Activated CD4-positive, CD25-positive, alpha-beta regulatory T cell treated with anti-CD3 and anti-CD28 coated beads, Interleukin-2, amount 50 U/mL, for 16 hours (primary cell): ENCODE measurements at places on chromosomes 2 and 18.

DNA sequence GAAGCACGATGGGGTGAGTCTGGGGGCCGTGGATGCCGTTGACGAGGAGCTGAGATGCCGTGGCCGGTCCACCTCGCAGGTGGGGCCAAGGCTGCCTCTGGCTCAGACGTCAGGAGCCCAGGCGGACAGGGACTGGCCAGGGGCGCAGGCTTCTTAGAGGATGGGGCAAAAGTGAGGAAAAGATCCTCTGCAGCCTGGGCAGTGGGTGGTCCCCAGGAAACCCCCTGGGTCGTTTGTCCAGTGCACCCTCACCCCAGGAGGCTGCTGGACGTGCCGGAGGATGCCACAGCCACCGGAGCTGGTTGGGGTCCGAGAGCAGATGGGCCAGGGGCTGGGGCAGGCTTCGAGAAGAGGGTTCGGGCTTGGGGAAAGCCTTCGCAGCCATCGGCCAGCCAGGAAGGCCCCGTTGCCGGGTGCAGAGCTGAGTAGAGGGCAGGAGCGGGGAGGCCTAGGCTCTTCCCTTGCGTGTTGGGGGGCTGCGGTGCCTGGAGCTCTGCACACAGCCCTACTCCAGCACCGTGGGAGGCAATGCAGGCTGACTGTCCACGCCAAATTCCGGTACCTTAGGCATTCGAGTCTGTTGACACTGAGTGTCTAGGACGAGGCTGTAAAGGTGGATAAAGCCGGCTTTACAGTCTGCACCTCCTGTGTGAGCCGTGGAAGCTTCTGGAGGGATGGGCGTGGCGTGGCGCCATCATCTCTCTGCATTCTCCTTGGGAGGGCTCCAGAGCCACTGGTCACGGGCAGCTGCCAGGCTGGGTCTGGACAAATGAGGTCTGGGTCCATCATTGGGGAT lies 18.8 kb downstream of the GPC1 start:
- no peak for DNase-seq

GRCh38 chr2:138496096-138496651 lies 5.4 kb upstream of the SPOPL start:
- no peak for DNase-seq

DNA sequence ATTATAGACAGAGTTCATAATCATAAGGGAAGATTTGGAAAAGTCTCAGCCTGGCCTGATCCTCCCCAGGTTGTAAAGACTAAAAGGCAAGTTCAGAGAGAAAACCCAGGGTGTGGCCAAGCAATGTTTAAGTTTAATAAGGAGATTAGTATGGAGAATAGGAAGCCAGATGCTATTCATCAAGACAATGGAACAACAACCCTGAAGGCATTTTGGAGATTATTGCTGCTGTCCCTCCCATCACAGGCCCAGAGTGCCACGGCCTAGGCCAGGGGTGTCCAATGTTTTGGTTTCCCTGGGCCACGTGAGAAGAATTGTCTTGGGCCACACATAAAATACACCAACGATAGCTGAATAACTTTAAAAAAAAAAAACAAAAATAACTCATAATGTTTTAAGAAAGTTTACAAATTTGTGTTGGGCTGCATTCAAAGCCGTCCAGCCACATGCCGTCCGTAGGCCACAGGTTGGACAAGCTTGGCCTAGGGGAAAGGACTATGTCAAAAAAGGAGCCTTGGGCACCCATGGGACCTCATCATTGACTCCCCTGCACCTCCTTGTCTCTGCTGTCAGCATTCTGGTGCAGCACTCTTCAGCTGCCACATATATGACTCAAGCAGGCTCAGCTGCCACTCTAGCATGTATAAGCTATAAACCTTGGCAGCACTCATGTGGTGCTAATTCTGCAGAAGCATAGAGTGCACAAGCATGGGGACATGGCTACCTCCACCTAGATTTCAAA lies 20.8 kb downstream of the DPP4 start:
- no peak for DNase-seq

DNA sequence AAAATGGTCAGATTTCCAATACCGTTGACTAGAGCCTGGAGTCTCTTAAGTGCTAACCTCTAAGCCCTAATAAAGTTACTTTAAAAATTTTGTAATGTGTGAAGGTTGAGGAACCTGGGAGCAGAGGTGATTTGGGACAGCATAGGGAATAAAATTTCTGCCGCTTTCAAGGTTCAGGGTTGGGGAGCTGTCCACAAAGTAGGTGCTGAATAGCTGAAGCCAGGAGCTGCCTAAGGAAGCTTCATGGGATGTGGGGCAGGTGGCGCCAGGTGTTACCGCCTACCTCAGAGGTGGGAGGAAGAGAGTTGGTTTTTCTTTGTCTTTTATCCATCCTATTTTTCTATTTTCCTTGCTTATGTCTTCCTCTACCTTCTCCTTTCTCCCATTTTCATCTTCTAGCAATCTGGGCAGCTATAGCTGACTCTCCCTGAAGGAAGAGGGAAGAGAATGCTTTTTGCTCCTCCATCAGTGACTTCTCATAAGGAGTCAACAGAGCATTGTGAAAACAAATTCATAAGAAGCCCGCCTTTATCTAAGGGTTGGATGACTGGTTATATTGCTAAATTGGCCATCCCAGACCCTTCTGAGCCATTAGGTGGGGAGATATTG lies 178.7 kb downstream of the CLIP4 start:
- DNase-seq: no peak

DNA sequence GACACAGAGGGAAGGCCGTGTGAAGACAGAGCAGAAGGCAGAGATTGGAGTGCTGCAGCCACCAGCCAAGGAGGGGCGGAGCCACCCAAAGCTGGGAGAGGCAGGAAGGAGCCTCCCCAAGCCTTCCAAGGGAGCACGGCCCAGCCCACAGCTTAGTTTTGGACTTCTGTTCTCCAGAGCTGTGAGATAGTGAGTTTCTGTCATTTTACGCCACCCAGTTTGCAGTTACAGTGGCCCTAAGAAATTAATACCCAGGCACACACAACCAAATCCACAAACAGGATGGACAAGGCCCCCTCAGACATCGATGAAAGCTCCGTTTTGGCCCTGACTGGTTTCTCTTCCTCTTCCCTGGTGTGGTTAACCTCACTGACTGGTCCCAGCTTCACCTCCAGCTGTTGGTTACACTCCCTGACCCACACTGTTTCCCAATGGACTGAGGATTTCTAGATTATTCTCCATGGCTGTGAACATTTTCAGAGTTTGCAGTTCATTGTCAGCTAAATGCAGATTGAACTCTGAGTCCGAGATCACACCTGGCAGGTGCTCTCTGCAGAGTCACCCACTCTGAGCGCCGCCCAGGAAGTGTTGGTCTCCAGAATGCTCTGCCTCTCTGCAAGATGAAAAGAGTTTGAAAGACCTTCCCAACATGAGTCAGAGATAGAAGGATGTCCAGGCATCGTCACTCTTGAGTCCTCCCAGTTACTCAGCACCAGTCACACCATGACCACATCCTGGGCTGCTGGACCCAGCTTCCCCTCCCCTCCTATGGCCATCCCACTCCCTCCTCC lies 100.2 kb downstream of the TWIST2 start:
- DNase-seq: no peak

DNA sequence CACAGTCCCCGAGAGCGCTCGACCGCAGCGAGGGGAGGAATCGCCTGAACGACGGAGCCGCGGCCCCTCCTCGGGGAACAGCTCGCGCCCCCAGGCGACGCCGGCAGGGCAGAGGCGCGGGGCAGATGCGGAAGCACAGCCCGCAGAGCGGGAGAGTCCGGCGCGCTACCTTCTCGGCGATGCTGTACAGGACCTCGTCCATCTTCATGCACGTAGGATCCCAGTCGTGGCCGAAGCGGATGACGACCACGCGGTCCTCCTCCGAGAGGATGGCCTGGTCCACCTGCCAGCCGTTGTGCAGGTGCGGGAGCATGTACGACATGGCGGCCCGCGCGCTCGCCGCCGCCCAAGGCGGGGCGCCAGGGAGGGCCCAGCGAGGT lies 302 bp downstream of the TXNL4A start:
- peak; percentile 31 for DNase-seq

DNA sequence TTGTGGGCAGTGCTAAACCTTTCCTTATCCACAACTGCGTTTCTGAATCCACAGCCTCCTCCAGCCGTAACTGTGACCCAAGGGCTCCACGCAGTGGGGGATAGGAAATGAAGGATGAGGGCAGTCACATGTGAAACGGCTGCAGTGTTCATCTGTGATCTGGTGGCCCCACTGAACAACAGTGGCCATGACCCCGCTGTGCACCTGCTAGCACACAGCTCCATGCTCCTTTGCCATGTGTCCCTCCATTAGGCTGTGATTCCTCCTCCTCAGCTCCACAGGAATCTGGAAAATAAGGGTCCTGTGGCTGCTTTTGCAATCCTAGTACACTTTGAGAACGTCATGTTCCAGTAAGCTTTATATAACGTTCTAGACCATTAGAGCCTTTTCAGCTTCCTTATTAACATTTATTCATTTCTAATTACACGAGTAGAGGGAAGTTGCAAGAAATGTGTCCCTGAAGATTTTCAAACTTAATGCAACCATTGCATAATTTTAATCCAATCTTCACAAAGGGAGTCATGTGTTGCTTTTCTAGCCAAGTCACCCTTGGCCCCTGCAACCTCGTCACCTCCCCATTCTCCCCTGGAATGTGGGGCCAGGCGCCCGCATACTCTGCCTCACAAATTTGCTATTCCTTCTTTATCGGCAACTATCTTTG lies 7.1 kb upstream of the NAPG start:
- no peak for DNase-seq

- no peak for DNase-seq
Measured at GRCh38 chr2:26184121-26184520, 11.2 kb downstream of the GAREM2 start.

- DNase-seq: no peak
Measured at GRCh38 chr2:237583385-237584295, 6.9 kb downstream of the RAB17 start.

DNA sequence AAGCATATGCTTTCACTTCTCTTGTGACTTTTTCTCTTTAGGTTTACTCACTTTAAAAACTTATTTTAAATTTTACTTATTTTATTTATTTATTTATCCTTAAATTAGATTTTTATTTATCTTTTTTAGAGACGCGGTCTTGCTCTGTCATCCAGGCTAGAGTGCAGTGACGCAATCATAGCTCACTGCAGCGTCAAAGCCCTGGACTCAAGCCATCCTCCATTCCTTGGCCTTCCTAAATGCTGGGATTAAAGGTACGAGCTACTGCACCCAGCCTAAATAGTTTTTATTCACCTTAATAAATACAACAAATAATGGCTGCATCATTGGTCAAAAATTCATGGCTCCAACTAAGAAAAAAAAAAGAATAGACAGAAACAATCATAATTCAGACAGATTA lies 415.7 kb upstream of the FIGN start:
- DNase-seq: no peak

DNA sequence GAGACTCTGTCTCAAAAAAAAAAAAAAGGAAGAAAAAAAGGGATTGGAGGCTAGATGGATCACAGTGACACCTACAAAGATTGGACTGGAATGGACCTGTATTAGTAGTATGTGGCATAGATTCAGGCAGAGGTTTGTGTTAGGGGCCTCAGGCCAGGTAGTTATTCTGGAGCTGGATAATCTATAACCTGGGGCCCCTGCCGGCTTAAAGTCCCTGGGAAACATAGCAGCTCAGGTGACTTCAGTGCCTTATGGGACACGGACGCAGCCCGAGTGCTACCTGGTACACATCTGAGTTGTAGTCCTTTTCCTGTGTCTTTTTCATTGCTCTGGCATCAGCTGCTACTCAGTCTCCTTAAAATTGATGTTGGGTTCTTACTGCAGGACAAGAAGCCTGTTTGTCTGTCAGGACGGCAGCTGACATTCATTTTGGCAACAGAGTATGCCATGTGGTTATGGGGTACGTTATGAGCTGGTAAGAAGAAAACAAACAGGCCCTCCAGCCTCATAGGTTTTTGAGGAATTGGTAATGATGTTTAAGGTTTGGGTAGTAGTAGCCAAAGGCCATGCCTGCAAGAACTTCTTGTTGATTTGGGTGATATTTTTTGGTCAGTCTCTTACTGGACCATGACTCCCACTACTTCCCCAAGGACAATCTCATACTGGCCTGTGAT lies 27.8 kb downstream of the AGFG1 start:
- no peak for DNase-seq

DNA sequence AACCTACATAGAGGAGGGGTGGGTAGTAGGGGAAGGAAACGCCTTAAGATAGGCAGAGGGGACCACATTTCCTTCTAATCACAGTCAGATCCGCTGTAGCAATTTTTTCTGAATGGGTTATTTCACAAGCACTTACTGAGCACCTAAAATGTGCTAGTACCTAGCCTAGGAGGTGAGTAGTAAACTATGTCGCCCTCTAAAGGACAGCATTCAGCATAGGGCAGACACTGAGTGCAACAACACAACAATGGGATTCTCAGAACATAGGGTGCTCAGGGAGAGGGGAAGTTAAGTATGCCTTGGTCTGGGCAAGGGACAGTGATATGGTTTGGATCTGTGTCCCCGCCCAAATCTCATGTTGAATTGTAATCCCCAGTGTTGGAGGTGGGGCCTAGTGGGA lies 166.1 kb upstream of the RAB6C start:
- no peak for DNase-seq

- no peak for DNase-seq
Measured at GRCh38 chr2:62974999-62975398, 75.6 kb upstream of the OTX1 start.

- no peak for DNase-seq
Measured at GRCh38 chr18:44766450-44766849, 85.8 kb downstream of the SETBP1 start.

DNA sequence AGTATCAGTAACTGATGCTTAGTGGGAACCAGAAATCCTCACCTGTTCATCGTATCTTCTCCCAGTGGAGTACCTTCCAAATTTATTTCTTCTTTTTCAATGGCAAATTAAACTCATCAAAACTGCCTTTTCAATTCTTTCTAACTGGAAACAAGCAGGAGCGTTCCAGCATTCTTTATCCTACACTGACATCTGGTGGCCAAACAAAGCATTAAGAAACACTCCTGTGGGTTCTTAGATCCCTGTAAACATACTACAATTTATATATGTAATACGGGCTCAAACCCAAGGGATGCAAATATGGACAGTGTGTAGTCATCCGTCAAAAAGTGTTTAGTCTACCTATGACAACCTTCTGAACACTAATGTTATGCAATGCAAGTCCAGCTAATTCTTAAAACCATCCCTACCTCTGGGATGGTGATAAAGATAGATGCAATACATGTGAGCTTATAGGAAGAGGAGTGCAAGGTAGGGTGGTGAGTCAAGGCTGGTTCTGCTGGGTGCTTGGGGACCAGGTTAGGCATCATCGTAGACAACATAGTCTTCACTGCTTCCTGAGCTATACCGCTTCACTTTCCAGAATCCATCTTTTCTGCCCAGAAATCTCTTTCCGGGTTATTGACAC lies 375.0 kb downstream of the CTNNA2 start:
- no peak for DNase-seq

DNA sequence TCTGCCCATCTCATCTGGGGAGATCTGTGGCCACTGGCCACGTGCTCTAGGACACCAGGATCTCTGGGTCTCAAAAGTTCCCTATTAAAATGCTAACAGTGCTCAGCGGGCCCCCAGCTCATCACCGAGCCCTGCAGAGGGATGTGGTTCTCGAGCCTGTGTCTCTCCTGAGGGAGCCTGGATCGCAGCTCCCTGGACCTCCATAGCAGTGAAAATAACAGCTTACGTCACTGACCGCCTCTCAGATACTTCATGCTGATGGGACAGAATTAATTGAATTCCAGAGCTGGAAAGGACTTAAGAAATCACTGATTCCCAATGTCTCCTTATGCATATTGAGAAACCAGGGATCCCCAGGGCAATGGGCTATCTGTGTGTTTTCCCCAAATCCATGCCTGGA lies 90.0 kb downstream of the GALR1 start:
- no peak for DNase-seq

GRCh38 chr18:27803957-27804356 lies 373.0 kb downstream of the CDH2 start:
- DNase-seq: no peak
